ENCODE measurements at places on chromosomes 11 and 22.

GRCh38 chr11:132504501-132505041, 1027.7 kb downstream of the OPCML start:
- DNase-seq, result no peak

- no peak for DNase-seq
Observed at GRCh38 chr22:47114813-47115517, 352.5 kb downstream of the TBC1D22A start.

DNA sequence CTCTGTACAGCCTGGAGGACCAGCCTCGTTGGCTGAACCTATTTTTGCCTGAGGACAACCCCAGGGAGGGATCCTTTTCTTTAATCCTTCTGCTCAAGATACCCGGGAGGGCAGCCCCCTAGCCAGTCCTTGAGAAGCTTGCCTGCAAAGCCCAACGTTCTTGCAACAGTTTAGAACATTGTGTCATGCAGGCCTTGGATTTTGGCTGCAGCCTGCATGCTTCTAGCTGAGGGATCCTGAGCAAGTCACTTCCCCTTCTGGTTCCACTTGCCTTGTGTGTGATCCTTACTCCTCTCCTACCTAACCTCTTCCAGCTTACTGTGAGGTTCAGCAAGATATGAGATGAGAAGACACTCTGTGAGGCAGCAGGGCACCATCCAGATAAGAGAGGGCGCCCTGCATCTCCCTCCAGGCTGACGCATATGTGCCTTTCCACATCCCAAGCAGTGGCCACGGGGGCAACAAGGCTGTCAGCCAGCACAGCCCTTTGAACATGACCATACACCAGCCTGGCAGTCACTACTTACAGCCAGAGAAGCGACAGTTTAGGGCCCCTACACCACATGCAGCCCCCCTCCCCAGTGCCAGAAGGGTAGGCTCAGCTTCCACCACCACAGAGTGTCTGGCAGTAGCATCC, 76.1 kb downstream of the C11orf58 start:
- no peak for DNase-seq

DNA sequence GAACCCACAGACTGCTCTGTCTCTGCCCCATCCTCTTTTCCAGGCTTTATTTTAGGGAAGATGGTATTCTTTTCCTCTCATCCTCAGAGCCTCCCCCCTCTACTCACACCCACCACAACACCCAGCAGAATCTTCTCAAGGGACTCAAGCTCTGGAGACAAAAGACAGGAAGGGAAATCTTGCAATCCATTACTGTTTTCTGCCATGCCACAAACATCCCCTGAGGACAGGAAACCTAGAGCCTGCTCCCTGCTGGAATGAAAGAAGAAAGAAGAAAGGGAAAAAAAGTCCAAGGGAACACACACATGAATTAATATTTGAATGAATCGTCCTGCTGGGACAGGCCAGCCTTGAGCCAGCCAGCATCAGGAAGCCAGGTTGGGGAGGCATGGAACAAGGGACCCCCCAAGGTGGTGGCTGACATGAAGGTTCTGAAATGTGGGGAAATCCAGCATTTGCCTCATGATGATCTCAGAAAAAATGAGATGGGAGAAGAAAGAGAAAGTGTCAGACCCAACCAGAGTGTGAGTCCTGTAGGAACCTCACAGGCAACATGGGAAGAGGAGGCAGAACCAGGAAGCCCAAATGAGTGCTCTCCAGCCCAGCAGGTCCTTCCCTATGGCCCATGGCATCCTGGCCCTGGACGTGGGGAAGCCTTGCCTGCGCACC, 34.0 kb downstream of the SLCO2B1 start:
- DNase-seq, result no peak
